T follicular helper cell (primary cell): ENCODE measurements at places on chromosomes 16 and 17.

DNA sequence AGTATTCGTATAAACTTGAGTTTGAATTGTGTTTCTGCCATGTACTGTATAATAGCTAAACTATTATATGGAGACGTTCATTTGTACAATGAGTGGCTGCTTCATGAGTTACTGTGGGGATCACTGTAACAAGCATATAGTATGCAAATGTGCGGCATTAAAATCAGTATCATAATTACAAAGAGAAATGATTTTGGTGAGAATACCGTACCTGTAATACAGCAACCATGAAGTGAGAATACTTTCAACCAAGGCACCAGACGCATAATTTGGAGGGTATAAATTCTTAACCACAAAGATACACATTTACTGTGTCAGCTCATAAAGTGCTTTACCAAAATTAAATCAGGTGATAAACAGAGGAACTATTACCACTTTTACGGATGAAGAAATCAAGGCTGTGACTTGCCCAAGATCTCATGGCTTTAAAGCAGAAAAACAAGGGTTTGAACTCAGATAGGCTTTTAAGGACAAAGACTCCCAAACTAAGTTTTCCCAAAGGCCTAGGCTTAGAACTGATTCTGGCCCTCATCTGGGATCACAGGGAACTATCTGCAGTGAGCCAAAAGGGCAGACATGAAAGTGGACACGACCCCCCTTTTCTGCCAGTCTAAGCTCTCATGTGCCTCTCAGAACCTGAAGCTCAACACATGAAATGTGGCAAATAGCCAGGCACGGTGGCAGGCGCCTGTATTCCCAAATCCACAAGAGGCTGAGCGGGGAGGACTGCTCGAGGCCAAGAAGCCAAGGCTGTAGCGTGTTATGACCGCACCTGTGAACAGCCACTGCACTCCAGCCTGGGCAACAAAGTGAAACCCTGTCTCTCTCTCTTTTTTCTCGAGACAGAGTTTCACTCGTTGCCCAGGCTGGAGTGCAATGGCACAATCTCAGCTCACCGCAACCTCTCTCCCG is 6.4 kb downstream of the RPS15A start:
- no peak for DNase-seq

- DNase-seq: no peak
Measured at GRCh38 chr17:10019941-10020451, 114.9 kb upstream of the RCVRN start.

GRCh38 chr17:12789481-12790248 is at the start of gene ARHGAP44:
Gene ARHGAP44 (plus strand): TSS chr17:12789498. CDS start chr17:12789839, 341 bp downstream.
- DNase-seq: no peak

DNA sequence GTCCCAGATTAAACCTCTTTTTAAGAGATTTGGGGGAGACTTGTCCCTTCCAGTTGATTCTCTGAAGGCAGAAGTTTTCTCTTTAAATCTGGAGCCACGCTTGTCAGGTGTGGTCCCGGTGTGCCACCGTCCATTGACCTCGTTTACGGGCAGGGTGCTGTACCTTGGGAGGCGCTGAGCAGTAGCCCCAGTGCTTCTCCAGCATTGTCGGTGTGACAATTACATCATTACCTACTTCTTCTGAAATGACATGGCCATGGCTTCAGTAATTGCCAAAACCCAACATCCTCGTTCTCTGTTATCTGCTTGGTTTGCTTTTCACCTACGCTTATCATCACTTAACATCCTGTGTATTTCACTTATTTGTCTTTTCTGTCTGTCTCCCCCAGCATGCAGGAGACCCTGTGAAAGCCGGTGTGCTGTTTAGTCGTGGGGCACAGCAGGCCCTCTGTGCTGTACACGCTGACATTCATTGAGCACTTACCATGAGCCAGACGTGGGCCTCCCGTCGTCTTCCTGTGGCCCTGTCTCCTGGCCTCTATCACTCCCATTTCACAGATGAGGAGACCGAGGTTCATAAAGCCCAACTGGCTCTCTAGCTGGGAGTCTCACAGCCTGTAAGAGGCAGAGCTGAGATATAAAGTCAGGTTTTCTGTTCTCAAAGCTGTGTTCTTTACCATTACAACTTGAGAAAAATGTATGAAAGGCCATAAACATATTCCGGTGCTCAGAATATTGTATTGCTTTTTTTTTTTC is 143.9 kb downstream of the CMIP start:
- DNase-seq: no peak

DNA sequence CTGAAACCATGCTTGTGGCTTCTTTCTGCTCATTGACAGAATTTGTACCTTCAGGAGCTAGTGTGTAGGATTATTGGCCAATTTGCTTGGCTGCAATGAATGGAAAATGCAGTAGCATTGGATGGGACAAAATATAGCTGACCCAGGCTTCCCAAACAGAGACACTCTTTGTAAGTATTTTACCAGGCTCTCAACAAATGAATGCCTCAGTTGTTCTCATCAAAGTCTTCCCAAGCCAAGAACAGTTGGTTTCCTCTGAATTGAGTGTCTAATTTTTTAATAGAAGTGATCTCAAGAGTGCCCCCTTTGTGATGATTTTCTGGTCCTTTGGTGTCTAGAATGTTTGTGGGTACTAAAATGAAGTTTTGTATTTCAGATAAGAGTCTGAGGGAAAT is 140.9 kb downstream of the SHISA9 start:
- no peak for DNase-seq

DNA sequence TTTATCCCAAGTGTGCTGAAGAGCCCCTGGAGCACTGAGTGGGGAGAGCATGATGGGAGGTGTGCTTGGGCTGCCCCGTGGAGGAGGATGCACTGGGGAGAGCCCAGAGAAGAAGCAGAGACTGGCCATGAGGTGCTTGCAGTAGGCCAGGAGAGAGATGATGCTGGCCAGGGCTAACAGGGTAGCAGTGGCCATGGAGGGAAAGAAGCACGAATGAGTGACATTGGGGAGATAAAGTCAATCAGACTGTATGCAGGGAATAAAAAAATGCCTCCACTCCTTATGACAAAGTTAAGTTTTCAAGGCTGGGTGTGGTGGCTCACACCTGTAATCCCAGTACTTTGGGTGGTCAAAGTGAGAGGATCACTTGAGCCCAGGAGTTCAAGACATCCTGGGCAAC is 5.4 kb upstream of the TMEM220 start:
- no peak for DNase-seq

- DNase-seq: no peak
Measured at GRCh38 chr16:57307365-57307764, 22.9 kb upstream of the PLLP start.

GRCh38 chr17:68290268-68290954 is 516 bp downstream of the SLC16A6 start:
- peak; percentile 42 for DNase-seq

GRCh38 chr17:8029121-8029520 is 9.7 kb upstream of the ALOX15B start:
- DNase-seq: no peak

- no peak for DNase-seq
Measured at GRCh38 chr17:30545024-30545423, 67.8 kb downstream of the GOSR1 start.

GRCh38 chr16:83136419-83136818 is 509.6 kb downstream of the CDH13 start:
- DNase-seq: no peak
